ENCODE measurements at places on chromosomes 1 and 21. TPM values are rescaled to one million over a fixed set of nuclear protein-coding genes. Genes with fewer than 3 reads are reported as not detected.

DNA sequence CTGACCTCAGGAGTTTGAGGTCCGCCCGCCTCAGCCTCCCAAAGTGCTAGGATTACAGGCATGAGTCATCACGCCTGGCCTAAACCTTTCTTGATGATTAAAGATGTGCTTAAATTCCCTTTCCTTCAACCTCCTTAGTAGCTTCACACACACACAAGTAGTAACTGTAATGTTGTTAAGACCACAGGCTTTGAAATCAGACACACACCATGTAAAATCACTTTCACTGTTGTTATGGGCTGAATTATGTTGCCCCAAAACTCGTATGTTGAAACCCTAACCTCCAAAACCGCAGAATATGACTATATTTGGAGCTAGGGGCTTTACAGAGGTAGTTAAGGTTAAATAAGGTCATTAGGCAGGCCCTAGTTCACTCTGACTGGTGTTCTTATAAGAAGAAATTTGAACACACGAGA, 180.2 kb downstream of the NR5A2 start:
- H3K4me3 ChIP-seq = no peak overlapping the region
- H3K27ac ChIP-seq = no peak overlapping the region
- peak; percentile 50 for DNase-seq
- H3K36me3 ChIP-seq = peaks cover 6% of the 10 kb centered on the region
- H3K27me3 ChIP-seq = no peaks in the 10 kb centered on the region

DNA sequence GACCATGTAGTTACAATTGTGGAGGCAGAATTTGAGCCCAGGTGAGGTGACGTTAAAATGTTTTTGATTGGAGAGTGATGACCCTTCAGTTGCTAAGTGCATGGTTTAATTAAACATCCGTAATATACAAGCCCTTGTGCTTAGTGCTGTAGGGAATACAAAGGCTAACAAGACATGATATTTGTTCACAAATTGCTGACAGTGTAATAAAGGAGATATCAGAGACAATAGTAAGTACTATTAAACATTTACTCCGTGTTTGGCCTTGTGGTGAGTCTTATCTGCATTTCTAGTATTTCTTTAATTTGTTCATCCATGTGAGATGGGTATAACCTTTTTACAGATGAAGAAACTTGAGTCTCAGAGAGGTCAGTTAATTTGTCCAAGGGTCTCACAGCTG, 37.9 kb downstream of the RLF start:
- DNase-seq = no peak
- H3K36me3 ChIP-seq = peaks cover 12% of the 10 kb centered on the region
- H3K27ac ChIP-seq = no peak overlapping the region
- H3K27me3 ChIP-seq = no peaks in the 10 kb centered on the region

GRCh38 chr21:42317341-42317741, 2.1 kb upstream of the TFF3 start:
- no peaks in the 10 kb centered on the region for H3K4me1 ChIP-seq
- H3K27ac ChIP-seq = no peak overlapping the region
- no peak for DNase-seq
- no peak overlapping the region for H3K4me3 ChIP-seq
- peaks cover 22% of the 10 kb centered on the region for H3K27me3 ChIP-seq
- no peaks in the 10 kb centered on the region for H3K36me3 ChIP-seq

Gene SLAMF7
- total RNA-seq = 8.6 TPM

Gene SYT14
- 0.79 TPM for total RNA-seq

GRCh38 chr1:154962156-154962749, 671 bp upstream of the PYGO2 start:
- H3K36me3 ChIP-seq = peaks cover 76% of the 10 kb centered on the region
- H3K4me3 ChIP-seq = peak overlapping the region; percentile 73
- peaks cover 36% of the 10 kb centered on the region for H3K4me1 ChIP-seq
- no peaks in the 10 kb centered on the region for H3K27me3 ChIP-seq

GRCh38 chr1:183239793-183240525, 53.9 kb downstream of the LAMC2 start:
- peaks cover 91% of the 10 kb centered on the region for H3K36me3 ChIP-seq
- H3K4me1 ChIP-seq = peaks cover 30% of the 10 kb centered on the region
- H3K27me3 ChIP-seq = no peaks in the 10 kb centered on the region

GRCh38 chr1:1755852-1756251, 22.4 kb downstream of the NADK start:
- H3K27me3 ChIP-seq = no peaks in the 10 kb centered on the region
- H3K4me3 ChIP-seq = no peak overlapping the region
- DNase-seq = no peak
- H3K4me1 ChIP-seq = peaks cover 17% of the 10 kb centered on the region
- H3K27ac ChIP-seq = no peak overlapping the region

All from MCF 10A (cell line).